ENCODE measurements at places on chromosomes 6 and 20.

- no peak for DNase-seq
These were observed 355.0 kb downstream of the CDH26 start for GRCh38 chr20:60313191-60313590.

- DNase-seq, result no peak
These were observed 191.4 kb downstream of the REV3L start for GRCh38 chr6:111291336-111292259.

DNA sequence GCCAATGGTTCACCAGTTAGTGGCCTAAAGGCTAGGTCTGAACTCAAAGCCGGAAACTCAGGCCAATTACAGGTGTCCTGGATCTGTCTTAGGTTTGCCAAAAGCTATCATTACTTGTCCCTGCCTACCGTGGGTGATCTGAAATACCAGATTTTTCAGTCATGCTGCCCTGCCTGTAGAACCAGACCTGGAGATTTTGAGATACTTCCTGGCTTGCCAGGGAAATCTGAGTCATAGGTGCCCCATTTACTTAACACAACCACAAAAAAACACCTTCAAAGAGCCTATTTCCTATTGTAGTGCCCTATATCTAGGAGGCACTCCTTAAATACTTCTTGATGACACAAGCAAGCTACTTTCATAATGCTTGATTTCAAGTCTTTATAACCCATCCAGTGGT, 13.9 kb upstream of the RANBP9 start:
- no peak for DNase-seq

- no peak for DNase-seq
These were observed 507.2 kb upstream of the CHD6 start for GRCh38 chr20:42125426-42125825.

- DNase-seq, result no peak
These were observed 2.5 kb downstream of the RIPOR2 start for GRCh38 chr6:24933266-24933665.

GRCh38 chr20:36919715-36920333, 31.7 kb downstream of the SAMHD1 start:
- DNase-seq, result no peak

- no peak for DNase-seq
These were observed 28.3 kb downstream of the KCNQ5 start for GRCh38 chr6:72650081-72650745.

DNA sequence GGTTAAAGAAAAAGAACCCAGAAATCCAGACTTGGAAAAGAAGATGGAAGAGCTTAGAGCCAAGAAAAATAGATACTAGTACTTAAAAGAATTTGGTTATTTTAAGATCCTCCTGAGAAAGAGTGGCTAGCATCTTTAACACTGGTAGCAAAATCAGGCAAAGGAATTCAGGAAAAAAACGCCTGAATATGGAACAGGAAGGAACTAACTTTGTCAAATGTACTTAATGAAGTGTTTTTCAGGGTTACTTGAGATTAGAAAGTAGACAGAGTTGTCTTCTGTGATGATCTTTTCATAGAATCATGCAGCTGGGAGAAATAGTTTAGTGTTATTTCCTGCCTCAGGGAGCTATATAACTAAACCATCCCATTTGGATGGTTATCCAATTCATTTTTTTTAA, 50.8 kb upstream of the SASH1 start:
- DNase-seq, result no peak

DNA sequence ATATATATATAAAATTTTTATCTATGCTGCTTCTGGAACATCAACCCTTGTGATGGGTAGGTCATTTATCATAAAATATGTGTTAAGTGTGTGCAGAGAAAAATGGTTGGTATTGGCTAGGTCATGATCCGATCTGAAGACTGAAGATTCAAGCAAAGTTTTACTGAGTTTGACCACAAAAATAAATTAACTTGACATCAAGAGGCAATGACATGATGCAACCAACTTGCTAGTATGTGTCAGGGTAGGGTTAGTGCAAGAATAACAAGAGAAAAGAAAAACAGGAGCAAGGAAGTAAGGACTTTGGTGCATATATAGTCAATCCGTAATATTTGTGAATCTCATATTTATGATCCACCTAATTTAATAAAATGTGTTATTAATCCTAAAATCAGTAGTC, 1202.0 kb upstream of the ADGRB3 start:
- DNase-seq, result no peak

- DNase-seq, result no peak
These were observed 91.0 kb upstream of the ESR1 start for GRCh38 chr6:151716526-151716932.

- peak; percentile 91 for DNase-seq
These were observed at the start of gene CENPB for GRCh38 chr20:3786665-3787323. Gene CENPB, minus strand, starts transcription at chr20:3786740. Its CDS starts 257 bp downstream, at chr20:3786483.

- no peak for DNase-seq
These were observed 42.4 kb downstream of the HAO1 start for GRCh38 chr20:7897781-7898364.

- DNase-seq, result no peak
These were observed 466.5 kb upstream of the ARID1B start for GRCh38 chr6:156310701-156311100.

DNA sequence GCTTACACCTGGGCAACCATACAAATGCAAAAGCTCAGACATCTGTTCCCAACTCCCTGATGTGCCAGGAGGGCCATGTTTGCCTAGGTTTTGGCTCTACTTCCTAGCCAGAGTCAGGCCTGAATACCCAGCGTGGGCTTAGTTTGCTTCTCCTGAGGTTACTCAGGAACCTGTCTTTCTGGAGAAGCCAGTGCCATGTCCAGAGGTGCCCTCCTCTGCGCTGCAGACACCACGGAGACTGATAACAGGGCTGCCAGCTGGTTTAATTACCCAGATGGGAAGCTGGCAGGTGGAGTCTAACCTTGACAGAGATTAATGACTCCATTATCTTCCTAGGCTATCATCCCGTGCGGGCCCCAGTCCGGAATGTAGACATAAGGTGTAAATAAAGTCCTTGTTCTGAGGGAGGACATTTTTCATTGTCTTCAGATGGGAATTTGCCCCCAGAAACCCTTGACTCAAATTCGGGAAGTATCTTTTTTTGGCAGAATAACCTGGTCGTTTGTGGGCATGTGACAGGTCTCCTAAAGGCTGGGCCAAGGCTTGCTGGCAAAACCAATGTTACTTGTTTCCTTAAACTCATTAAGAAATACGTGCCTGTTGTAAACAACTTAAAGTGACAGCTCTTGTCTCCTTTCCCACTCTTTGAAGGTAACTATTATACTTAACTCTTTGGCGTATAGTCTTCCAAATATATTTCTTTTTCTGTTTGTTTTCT, 29.2 kb upstream of the ZNFX1 start:
- DNase-seq, result no peak

- DNase-seq, result no peak
These were observed 19.7 kb downstream of the RBL1 start for GRCh38 chr20:37075932-37076685.

GRCh38 chr6:156662025-156662445, 115.1 kb upstream of the ARID1B start:
- no peak for DNase-seq

GRCh38 chr6:18383441-18383840, 3.7 kb upstream of the RNF144B start:
- no peak for DNase-seq

DNA sequence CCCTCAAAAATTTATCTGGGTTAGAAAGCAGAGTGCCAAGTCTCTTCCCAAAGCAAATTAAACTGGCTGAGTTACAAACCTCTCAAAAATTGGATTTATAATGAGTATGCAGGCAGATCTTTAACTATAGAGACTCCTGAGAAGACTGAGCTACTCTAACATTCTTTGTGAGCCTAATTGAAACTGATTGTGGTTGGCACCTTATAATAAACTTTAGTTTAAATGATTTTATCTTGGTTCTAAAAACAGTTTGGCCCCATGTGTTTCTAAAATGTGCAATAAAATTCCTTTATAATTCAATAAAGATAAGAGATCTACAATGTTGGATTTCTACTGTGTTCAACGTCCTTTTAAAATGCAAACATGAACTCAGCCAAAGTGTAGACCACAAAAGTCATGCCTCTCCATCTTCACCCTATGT, 480.2 kb upstream of the RNF217 start:
- DNase-seq, result no peak

- DNase-seq, result no peak
These were observed 106.6 kb downstream of the VEGFA start for GRCh38 chr6:43876602-43877001.

DNA sequence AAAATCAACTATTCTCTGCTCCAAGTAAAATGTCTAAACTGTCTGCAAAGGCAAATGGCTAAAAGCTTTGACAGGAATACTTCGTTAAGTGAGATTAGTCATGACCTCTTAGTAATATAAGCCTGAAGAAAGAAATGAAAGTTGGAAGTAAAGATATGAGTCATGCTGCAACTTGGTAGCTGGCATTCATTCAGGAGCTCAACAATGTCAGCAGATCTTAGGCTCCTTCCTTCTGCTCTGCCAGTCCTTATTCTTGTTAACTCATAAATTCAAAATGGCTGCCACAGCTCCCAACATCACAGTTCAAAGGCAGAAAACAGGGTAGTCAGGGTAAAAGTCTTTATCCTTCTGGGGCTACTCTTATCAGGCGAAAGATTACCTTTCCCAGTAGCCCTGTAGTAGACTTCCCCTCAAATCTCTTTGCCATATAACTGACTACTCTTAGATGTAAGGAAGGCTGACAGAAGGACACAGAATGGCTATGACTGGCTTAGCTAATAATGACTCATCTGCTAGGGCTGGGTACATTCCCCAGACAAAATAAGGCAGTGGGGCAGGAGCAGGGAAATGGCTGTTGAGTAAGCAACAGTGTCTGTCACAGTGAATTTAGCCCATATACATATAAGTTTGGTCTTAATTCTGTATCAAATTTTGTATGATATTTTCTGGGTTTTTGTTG, 24.4 kb upstream of the C6orf62 start:
- DNase-seq, result no peak

DNA sequence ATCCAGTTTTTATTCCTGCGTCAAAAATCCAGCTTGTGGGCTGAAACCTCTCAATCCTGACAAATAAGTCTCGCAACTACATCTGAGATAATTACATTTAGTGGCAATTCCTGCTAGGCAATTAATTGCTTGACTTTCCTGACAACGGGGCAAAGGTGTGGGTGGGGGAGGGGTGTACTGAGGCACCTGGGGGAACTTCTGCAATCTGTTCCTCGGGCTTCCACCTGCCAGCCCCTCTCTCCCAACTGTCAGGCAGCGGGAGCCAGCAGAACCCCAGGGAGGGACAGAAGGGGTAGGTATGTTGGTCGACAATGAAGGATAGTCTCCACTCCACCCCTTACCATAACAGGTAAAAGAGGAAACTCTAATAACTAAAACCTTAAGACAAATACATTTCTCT, 6.8 kb downstream of the C6orf52 start:
- DNase-seq, result no peak

DNA sequence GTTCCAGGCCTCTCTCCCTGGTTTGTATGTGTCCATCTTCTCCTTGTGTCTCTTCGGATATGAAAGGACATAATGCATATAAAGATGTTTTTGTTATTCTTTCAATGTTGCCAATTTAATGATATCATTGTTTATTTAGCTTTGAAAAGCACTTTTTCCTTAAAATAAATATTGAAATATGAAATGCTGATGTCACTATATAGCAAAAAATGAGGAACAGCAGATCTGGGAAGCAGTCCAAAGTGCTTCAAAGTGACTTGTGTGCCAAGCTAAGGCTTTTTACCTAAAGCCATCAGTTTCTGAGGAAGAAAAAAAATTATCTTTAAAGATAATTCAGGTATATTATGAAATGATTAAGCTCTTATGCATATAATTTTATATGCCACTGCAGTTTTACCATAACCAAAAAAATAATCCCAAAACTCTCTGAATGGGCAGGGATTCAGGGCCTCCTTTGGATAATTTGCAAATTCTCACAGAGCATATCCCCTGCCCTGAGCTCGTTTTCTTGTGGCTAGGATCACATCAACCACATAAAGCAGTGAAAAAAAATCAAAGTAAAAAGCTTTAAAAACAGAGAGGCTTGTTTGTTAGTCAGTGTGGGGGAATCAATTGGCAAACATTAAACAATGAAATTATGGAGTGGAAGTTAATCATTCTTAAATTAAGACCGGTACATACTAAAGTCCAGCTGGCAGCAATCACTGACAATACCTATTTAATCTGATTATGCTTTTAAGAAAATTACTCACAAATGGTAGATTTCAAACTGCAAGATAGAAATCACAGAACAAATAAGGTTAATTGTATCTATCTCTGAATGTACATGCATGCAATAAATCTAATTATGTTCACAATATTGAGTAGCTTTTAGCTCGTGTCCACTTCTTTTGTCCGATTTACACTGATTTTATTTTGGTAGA, 1027.9 kb upstream of the ADGRB3 start:
- DNase-seq, result no peak

DNA sequence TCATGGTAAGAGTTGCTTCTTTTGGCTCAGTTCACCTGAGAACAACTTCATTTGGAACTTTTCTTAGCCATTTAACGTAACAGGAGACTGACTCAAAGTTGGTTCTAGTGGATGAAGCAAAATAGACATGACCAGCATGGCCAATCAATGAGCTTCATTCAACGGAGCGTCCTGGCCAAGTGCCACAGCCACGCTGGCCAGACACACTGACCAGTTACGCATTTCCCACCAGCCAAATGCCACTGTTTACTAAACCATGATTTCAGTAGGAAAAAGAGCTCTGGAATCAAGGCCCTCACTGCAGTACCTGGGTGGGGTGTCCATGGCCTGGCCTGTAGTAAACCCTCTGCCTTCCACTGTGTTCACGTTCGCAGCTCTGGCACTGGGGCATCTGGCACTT, 80.4 kb downstream of the POPDC3 start:
- no peak for DNase-seq

- DNase-seq, result no peak
These were observed 87.1 kb upstream of the SALL4 start for GRCh38 chr20:51889466-51889865.

GRCh38 chr6:1049900-1050299, 262.0 kb upstream of the FOXQ1 start:
- no peak for DNase-seq

- DNase-seq, result no peak
These were observed 6.5 kb downstream of the PHIP start for GRCh38 chr6:79071547-79071946.

DNA sequence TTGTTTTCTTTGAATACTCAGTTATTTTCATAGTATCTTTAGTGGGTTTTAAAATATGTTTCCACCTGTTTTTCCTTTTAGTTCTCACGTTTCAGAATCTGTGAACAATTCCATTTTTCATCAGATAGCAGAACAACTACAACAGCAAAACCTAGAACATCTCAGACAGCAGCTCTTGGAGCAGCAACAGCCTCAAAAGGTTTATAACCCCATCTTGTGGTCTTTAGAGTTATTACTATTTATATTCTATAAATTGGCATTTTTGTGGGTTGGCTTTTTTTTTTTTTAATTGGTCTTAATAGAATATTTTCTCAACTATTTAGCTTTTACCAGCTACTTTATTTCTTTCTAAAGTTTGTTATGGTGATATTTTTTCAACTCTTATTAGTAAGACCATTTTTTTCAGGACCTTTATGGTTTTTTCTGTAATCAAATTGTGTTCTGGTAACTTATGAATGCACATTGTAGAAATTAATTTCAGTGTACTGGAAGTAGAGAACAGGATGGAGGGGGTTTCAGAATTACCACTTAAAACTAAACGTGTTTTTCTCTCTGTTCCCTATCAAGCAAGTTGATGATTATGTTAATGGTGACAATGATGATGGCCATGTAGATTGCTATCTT, 72.2 kb downstream of the SCAF8 start:
- no peak for DNase-seq

GRCh38 chr6:162699961-162700360, 27.6 kb downstream of the PRKN start:
- DNase-seq, result no peak
